ENCODE measurements at places on chromosomes 11 and 22. TPM values are rescaled to one million over a fixed set of nuclear protein-coding genes. Genes with fewer than 3 reads are reported as not detected.

- no peak for DNase-seq
These were observed 23.8 kb upstream of the IGSF22 start for GRCh38 chr11:18749681-18750319.

- DNase-seq = no peak
These were observed 72.8 kb downstream of the RPUSD4 start for GRCh38 chr11:126138636-126139035.

DNA sequence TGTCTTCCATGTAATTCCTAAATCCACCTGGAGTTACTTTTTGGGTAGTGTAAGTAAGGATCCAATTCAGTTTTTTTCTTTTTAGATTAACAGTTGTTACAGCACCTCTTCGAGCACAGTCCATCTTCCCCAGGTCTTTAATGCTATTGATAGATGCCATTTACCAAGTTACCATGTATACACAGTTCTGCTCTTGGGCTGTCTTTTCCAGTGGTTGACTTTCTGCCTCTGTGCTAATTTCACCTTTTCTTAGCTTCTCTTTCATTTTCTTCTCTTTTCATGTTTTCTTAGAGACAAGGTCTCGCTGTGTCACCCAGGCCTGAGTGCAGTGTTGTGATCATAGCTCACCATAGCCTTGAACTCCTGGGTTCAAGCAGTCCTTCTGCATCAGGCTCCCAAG is 12.0 kb downstream of the ATXN10 start:
- no peak for DNase-seq

DNA sequence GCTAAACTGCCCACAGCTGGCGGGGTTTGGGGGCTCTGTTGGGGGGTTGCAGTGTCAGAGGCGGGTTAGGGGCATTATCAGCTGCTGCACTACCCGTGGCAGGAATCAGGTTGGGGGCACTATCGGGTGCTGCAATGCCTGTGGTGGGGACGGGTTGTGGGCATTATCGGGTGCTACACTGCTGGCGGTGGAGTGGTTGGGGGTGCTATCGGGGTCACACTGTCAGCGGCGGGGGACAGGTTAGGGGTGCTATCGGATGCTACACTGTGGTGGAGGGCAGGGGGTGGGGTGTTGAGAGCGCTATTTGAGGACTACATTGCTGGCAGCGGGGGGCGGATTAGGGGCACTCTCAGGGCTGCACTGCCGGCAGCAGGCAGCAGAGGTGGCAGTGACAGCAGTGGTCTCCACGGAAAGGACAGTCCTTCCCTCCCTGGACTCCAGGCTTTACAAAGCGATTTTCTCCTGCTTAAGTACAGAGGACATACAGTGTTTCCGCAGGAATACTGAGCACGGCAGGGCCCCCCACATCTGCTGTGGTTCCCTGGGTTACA is 119.5 kb upstream of the VPREB1 start:
- no peak for DNase-seq

GRCh38 chr11:93988455-93988854 is 32.7 kb upstream of the HEPHL1 start:
- no peak for DNase-seq

DNA sequence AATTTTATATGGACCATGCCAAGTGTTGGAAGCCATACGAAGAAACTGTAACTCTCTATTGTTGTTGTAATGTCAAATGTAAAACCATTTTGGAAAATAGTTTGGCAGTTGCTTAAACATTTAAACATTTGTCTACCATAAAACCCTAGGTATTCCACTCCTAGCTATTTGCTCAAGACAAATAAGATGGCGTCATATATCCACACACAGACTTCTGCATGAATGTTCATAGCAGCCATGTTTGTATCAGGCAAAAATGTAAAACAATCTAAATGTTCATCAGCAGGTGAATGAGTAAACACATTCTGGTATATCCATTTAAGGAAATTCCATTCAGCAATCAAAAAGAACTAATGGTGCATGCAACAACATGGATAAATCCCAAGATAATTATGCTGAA is 27.9 kb downstream of the OR9I1 start:
- DNase-seq = no peak

DNA sequence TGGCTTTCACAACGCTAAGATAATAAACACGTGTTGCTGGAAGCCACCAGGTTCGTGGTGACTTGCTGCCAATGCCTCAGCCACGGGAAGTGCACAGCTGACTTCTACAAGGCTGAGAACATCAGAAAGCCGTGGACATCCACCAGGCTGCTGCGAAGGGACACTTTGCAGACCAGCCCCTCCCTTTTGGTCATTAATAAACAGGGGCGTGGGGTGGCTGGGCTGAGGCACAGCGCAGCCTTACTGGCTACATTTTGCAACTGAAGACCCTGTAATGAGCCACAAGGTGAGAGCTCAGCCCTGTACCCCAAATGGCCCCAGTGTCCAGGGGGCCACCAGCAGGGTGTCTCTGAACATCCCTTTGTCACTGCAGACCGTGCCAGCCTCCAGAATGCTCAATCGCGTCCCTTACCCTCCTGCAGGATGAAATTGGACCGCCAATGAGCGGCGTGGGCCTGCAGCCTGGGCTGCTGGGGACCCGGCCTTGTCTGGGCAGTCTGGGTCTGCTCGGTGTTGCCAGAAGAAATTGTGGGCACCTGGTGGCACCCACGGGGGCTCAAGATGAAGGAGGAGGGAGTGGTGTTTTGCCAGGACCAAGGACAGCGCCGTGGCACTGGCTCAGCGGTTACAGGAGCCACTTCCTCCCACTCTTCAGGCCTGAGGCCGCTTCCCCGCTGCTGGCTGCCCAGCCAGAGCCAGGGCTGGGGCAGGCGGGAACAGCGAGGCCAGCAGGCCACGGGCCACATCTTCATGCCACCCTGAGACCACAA is 181.9 kb downstream of the CTTN start:
- DNase-seq = peak; percentile 21

DNA sequence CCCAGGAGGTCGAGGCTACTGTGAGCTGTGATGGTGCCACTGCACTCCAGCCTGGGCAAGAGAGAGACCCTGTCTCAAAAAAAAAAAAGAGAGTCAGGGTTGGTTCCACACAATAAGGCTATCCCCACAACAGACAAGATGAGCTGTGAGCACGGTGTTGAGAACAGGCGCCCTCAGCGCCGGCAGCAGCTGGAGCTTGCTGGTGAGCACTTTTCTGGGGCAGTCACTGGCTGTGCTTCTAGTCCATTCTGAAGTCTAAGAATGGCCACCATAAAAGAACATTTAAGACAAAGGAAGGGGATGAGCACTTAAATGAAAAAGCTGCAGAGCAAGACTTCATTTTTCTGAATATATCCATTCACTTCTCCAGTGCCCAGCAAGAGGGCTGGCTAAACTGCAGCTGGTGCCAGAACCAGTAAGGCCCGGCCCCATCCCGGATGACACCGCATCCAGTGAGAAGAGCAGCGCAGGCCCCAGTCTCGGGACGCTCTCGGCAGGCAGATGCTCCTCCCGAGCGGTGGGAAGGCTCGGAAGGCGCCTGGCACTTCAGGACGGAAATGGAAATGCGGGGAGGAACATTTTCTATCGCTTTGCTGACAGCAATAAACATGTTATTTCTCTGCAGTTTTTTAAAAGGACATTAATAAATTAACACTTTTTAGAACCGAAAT is 12.2 kb downstream of the TUBGCP6 start:
- no peak for DNase-seq

DNA sequence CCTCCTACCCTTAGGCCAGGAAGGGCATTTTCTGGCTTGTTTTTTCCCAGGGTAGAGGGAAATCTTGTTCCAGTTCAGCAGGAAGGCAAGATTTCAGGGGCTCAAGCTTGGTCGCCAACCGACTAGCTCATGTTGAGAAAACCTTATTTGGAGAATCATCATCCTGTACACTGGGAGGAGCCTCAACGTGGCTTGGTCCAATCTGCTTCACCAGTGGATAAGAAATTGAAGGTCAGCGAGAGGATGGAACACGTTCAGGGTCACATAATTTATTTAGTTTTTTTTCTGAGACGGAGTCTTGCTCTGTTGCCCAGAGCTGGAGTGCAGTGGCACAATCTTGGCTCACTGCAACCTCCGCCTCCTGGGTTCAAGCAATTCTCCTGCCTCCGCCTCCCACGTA is 20.5 kb downstream of the FADS2 start:
- no peak for DNase-seq

GRCh38 chr11:26878959-26879581 is 114.8 kb upstream of the FIBIN start:
- DNase-seq = no peak

DNA sequence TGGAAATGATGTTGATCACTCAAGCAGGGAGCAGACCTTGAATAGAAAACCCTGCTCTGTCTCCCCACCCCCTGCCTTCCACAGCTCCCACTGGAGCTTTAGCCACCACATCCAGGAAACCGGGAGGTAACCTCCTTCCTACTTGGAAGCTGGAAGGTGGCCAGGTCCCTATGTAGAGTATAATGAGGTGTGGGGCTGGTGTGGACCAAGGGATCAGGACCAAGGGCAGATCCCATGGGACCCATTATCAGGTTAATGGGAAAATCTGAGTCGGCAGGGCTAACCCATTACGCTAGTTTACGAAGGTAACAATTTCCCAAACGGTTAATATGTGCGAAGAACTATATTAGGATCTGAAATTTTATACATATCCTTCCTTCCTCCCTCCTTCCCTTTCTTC is 321.9 kb downstream of the MIAT start:
- no peak for DNase-seq

DNA sequence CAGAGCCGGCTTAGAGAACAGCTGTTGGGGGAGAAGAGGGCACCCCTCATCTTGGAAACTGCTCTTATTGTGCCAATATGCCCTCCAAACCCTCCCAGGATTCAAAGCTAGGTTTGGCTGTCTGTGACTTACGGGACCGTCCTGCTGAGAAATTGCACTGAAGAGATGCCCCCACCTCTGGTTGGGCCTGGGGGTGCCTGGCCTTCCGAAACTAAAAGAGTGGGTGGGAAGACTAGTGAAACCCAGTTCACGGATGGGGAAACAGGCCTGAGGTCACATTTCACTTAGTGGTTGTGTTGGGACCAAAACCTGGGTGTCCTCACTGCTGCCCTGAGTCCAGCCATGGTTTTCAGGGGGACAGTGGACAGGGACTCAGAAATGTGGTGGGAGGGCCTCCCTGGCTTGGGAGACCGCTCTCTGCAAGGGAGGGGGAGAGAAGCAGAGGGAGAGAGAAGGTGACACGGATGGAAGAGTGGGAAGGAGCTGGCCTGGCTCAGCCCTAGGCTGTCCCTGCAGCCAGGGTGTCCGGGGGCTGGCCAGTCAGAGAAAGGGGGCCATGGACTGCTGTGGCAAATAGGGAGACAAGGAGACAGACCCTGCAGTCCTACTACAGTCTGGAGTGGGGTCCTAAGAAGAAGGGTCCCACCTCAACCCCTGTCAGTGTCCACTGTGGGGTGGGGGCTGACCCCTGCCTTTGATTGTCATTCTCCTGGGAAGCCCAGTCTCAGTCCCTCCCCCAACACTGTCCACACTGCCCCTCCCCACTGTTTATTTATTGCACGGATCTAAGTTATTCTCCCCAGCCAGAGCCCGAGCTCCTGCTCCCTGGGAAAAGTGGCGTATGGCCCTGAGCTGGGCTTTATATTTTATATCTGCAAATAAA is 13.6 kb downstream of the MAFF start:
- no peak for DNase-seq

GRCh38 chr11:85810521-85810870 is 445 bp downstream of the SYTL2 start:
- no peak for DNase-seq

GRCh38 chr11:116309446-116309845 is 463.3 kb downstream of the BUD13 start:
- DNase-seq = no peak

GRCh38 chr11:105632316-105632715 is 22.4 kb downstream of the GRIA4 start:
- DNase-seq = no peak

- DNase-seq = no peak
These were observed 92.9 kb downstream of the FBXO7 start for GRCh38 chr22:32567544-32567943.

DNA sequence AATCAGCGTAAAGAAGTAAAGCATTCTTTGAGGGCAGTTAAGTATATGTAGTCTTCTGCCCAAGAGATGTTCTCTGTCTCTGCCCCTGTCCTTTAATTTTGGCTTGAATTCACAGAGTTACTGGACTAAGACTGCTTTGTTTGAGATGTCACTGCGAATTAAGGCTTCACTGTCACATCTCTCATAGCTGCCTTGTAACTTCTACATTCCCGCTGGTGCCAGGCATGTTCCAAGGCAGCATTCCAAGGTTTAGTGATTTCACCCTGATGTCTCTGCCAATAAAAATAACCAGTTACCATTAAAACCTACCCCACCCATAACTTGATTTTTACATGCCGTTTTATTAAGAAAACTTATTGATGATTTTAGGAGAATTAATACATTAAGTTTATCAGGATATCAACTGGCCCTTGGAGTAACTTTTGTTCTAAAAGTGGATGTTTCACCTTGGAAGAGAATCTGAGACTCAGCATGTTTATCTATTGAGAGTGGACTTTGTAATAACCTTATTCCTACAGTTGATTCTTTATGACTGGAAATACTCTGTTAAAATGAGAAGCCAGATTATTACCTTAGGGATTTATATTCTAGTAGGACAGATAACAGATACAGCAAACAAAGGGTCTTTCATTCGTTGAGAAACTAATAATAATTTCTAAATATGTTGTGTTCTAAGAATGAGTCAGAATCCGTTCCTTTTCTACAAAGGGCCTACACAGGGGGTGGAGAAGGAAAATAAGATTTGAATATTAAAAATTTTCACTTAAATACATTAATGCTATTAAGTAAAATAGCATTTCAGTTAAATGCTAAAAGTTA is 110.2 kb downstream of the UVRAG start:
- no peak for DNase-seq

- no peak for DNase-seq
These were observed 10.5 kb downstream of the MCAM start for GRCh38 chr11:119306373-119306890.

DNA sequence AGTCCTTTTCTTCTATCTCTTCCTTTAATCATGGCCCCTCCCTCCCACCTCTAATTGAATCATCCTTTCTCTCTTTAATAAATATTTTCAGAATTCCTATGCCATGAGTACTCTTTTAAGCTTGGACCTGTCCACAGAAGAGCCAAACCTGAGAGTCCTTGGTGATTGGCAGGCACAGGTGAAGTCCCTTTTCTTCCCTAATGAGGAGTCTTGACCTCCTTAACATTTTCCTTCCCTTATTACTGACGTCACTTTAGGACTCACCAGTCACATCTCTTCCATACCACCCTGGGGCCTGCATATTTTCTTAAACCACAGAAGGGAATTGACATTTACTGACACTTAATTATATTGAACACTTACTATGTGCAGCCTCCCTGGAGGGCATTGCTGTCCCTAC is 41.0 kb upstream of the RASSF10 start:
- no peak for DNase-seq

The LDHAL6A gene
- not detected for polyA plus RNA-seq

The GGT5 gene
- polyA plus RNA-seq = 9.8 TPM

The STK33 gene
- 2.9 TPM for polyA plus RNA-seq

The ACRV1 gene
- polyA plus RNA-seq = 0.31 TPM

The BET1L gene
- polyA plus RNA-seq = 39.5 TPM

The GPHA2 gene
- polyA plus RNA-seq = not detected

The UCP3 gene
- 2.1 TPM for polyA plus RNA-seq

The DDTL gene
- polyA plus RNA-seq = 4.7 TPM

The FAM111B gene
- 11.7 TPM for polyA plus RNA-seq

The CFAP300 gene
- 2.1 TPM for polyA plus RNA-seq

All from muscle of arm (tissue), 14 donors.